ENCODE measurements at places on chromosomes 12 and 14.

- no peak for DNase-seq
Observed at GRCh38 chr12:11059784-11060183, 2.3 kb downstream of the TAS2R46 start.

DNA sequence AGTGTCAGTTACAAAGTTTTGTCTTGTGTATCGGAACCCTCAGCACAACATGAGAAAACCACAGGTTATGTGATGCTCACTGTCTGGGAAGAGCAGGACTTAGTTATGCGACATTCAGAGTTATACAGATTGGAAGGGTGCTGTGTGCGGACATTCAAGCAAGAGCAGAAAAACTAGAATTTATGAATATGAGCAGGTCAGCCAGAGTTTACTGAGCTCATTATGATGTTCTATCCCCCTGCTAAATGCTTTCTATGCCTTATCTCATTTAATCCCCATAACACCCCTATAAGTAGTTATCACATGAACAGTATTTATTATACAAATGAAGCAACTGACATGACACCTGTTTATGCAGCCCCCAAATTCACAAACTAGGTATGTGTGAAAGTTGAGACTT lies 1083.2 kb downstream of the FLRT2 start:
- DNase-seq, result no peak

DNA sequence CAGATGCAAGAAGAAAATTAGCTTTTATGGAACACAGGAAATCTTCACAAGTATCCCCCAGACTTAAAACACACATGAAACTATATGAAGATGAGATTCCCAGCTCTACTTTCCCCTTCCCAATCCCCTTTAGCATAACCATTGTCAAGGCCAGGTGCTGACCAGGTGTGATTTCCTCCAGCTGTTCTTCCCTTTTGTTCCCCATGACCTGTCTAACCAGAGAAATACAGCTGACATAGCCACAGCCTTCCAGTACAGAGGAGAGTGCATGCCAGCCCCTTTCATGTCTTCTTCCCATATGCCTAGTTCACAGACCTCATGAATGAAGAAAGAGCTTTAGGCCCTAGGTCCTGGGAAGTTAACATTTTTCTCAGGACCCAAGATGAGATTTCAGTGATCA lies 43.5 kb upstream of the FKBP4 start:
- DNase-seq, result no peak

- DNase-seq, result no peak
Observed at GRCh38 chr12:130549361-130549760, 166.7 kb downstream of the RIMBP2 start.

- DNase-seq, result no peak
Observed at GRCh38 chr12:5276327-5276880, 155.5 kb upstream of the NTF3 start.

DNA sequence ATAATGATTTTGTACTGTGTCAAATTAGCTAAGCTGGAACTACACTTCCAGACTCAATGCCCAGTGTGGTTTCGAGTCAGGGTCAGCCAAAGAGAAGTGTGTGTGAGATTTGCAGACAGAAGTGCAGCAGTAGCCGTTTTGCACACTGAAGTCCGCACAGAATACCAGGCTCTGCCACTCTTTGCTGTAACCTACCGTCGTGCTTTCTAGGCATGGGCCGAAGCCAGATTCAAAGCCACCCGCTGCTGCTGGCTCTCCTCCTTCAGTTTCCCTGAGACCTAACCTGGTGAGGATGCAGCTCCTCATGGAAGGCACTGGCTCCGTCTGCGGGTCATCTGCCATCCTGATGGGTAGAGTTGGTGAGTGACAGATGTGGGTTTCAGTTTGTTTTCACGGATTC lies 48.8 kb downstream of the LRTM2 start:
- no peak for DNase-seq

DNA sequence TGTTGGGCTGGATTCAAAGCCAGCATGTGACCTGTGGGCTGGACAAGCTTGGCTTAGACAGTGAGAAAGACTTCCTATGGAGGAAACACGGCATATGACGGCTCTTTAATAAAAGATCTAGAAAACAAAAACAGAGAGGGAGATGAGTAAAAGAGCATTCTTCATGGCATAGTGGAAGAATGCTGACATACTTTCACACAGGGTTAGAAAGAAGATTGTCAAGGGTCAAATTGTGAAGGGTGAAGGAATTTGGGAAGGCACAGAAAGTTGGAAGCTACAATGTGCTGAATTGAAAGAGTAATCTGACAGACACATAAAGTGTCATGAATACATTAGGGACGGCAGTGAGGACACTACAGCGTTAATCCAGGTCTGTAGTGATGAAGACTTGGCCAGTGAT lies 63.4 kb downstream of the GALNT4 start:
- DNase-seq, result no peak

GRCh38 chr14:51704545-51704944 lies 52.8 kb downstream of the FRMD6 start:
- DNase-seq, result no peak

DNA sequence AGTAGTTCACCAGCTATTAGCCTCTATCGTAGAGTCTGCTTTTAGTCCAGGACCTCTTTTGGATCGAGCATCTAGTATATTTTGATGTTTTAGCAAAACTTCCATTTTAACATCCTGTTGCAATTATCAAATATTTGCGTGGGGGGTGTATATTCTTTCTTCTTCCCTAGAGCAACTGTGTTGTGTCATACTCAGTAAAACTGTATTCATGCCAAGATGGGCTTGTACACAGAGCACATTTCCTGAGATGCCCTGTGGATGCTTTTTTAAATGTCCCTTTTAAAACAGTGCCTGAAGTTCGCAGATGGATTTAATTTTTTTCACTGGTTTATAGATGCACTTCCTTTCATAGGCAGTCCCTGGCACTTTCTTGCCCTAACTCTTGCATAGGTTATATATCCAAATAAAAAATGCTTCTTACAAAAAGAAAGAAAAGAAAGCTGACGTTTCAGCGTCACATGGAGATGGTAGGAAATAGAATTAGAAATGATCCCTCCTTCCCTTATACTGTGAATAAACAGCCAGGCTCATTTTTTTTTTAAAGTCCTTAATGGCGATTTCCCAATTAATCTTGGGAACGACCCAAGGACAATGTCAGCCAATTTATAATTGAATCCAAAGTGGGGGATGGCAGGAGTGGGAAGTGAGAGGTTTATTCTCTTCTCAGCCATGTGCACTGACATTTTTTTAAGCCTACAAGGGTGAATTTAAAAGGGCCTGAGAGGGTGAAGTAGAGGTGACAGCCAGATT lies 247.0 kb downstream of the SLC41A2 start:
- DNase-seq, result no peak

- no peak for DNase-seq
Observed at GRCh38 chr12:56351325-56351724, 8.6 kb downstream of the STAT2 start.

DNA sequence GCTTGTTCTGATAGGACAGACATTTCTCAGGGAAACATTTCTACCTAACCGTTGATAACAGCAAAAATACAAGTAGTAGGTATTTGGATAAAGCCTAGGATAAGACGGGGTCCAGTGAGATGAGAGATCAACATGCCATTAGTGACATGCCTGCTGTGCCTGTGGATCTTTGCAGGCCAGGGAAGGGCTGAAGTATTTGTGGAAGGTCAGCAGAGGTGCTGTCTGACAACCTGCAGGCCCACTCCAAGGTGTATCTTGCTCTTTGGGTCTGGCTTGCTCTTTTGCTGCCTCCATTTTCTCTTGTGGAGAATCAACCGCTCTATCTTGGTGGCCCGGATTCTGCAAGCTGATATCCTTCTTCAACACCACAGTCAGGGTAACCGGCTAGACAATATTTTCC lies 46.7 kb downstream of the MSRB3 start:
- DNase-seq, result no peak

GRCh38 chr12:122148657-122149056 lies 25.4 kb downstream of the IL31 start:
- DNase-seq, result no peak

GRCh38 chr14:99852578-99852977 lies 59.4 kb downstream of the EML1 start:
- no peak for DNase-seq

GRCh38 chr14:89093083-89093730 lies 268.8 kb downstream of the TTC8 start:
- no peak for DNase-seq

DNA sequence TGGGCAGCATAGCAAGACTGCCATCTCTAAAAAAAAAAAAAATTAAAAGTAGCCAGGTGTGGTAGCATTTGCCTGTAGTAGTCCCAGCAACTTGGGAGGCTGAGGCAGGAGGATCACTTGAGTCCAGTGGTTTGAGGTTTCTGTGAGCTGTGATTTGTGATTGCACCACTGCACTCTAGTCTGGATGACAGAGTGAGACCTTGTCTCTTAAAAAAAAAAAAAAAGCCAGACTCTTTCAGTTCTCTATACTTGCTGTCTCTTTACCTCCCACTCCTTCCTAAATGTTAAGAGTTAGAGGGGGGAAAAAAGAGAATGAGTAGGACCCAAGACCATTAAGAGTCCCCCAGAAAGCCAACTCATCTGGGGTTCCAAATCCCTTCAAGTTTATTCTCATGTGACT lies 17.8 kb downstream of the EIF2S1 start:
- no peak for DNase-seq

- DNase-seq, result no peak
Observed at GRCh38 chr14:104746934-104747481, 5.9 kb upstream of the SIVA1 start.

DNA sequence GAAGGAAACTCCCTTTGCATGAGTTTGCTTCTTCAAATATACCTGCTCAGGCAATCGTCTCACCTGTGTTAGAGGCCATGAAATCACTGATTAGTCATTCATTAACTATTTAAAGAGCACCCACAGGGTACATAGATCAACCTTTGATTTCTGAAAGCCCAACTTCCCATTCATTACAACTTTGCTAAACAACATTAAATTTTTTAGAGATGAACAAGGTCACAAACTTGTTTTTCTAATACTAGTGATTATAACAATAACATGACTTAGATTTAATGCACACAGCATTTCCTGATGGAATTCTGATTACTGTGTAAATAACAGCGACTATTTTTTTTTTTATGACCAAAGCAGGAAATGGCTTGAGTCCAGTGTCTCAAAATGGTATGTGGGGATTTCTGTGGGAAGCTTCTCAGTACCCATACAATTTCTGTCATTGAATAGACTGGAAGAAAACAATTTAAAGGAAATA lies 5.4 kb upstream of the ERO1A start:
- DNase-seq, result no peak

DNA sequence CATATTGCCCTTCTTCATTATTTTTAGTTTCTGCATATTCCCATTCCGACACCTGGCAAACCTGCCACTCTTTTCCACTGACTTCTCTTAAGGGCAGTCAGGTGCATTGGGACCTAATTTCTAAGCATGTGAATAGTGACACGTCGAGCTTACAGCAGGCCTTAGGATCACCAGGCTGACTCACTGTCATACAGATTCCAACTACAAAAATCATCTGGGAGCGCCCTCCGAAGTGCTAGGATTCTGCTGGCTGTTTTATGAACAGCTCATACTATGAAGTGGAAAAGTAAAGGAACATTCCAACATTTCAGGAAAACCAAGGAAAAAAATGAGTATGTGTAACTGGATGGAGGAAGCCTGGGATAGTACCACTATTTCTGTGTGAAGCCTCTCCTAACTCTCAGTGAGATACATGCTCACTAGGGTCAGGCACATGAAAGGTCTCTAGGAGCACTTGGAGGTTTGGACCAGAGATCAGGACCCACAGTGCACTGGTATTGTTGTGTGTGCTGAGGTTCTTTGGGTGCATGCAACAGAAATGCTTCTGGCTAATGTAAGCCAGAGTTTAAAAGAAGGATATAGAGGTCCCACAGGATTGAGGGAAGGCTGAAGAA lies 257.4 kb downstream of the ZFP36L1 start:
- no peak for DNase-seq

DNA sequence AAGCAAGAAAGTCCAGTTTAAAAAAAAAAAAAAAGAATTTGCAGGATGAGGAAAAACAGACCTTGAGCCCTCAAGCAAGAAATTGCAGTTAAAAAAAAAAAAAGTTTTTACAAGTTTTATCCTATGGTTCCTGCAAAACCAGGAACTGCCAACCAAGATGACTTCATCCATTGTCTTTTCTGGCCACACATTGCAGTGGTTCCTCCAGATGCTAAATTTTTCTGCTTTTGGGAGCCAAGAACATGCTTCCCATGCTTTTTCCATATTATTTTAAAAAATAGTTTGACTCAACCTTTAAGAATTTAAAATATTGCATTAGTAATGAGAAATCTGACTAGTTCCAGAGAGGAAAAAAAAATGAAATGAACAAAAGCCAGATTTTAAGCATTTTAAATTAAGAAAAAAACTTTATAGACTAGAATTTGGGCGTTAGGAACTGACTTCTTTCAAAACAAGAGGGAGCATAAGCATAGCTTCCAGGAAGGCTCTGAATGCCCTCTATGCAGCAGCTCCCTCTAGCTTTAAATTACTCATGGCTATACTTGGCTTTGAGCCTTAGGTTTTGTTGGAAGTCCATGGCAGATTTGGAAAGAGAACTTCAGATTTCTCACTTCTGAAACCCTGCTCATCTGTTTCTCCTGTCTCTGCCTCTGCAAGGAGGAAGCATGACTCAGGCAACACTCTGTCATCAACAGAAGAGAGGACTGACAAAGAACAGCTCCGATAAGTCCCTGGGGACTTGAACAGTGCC lies 124.5 kb downstream of the GPR65 start:
- peak; percentile 62 for DNase-seq

- DNase-seq, result no peak
Observed at GRCh38 chr12:128268379-128268995, 1.5 kb downstream of the TMEM132C start.

DNA sequence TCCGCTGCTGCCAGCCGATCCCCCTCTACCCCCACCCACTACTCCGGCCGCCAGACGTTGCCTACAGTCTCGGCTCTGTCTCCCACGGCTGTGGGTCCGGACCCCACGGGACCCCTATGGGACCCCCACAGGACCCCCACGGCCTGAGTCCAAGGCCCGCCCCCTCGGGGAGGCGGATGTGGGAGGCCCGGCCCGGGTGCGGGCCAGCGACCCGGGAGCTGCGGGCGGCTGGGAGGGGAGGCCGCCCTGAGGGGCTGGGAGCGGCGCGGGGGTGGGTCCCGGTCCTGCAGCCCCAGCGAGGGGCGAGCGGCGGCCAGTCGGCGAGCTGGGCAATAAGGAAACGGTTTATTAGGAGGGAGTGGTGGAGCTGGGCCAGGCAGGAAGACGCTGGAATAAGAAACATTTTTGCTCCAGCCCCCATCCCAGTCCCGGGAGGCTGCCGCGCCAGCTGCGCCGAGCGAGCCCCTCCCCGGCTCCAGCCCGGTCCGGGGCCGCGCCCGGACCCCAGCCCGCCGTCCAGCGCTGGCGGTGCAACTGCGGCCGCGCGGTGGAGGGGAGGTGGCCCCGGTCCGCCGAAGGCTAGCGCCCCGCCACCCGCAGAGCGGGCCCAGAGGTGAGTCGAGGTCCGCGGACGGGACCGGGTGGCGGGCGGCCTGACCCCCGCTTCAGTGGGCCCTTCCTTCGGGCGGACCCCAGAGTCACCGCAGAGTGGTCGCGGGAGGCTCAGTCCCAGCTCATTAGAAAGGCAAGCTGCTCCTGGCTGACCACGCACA lies at the start of gene ACVRL1:
ACVRL1 (plus strand) TSS at position 422 of the 773 bp plus-strand sequence. CDS start 4,971 bp downstream, outside the sequence.
- DNase-seq, result no peak
